ENCODE measurements at places on chromosomes 7 and 10.

DNA sequence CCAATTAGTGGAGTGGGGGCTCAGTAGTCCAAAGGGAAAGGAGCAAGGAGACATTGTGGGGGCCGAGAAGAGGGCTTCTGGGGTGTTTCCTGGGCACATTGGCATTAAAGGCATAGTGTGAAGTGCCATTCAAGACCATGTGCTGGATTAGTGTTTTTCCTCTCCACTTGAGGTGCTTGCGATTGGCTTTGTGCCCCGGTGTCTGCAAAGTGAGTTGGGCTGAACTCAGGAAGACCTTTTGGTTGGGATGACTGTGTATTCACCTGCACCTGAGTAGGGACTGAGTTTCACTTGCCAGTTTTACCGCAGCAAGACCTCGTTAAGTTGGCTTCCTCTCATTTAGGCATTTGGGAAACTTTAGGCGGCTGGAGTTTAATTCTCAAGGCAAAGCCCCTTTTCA lies 73.0 kb downstream of the TCF7L2 start:
- DNase-seq: no peak

DNA sequence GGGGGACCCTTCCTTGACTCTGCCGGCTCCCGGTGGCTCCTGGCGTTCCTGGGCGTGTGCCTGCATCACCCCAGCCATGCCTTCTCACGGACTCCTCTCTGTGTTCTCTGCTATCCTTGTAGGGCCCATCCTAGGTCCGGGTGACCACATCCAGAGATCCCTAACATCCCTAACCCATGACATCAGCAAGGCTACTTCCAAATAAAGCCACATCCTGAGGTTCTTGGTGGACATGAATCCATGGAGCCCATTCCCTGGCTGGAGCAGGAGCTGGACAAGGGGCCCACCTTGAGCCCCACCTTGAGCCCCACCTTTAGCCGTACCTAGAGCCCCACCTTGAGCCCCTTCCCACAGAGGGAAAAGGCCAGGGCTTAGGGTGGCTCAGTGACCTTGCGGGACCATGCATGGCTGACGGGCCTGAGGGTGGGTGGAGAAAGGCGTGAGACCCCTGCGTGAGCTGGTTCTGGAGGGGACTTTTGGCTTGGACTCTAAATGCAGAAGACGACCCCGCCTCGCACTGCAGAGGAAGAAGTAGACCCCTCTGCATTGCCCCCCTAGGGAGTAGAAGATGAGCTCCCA lies 58.5 kb upstream of the INPP5A start:
- DNase-seq: no peak

- no peak for DNase-seq
Observed at GRCh38 chr7:74404741-74405140, 49.0 kb upstream of the GTF2IRD1 start.

GRCh38 chr10:712089-712488 lies 22.6 kb upstream of the DIP2C start:
- no peak for DNase-seq

- peak; percentile 73 for DNase-seq
Observed at GRCh38 chr10:24882047-24882698, 70.2 kb downstream of the PRTFDC1 start.

DNA sequence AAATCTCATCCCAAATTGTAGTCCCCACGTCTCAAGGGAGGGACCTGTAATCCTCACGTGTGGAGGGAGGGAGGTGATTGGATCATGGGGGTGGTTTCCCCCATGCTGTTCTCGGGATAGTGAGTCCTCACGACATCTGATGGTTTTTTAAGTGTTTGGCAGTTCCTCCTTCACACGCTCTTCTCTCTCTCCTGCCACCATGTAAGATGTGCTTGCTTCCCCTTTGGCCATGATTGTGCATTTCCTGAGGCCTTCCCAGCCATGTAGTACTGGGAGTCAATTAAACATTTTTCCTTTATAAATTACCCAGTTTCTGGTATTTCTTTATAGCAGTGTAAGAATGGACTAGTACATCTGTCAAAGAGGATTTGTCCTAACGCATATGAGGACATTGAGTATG lies 59.5 kb downstream of the RGS10 start:
- no peak for DNase-seq

GRCh38 chr7:2622869-2623697 lies 8.7 kb upstream of the TTYH3 start:
- peak; percentile 91 for DNase-seq
